Activated CD4-positive, alpha-beta T cell treated with anti-CD3 and anti-CD28 coated beads for 1 hour (primary cell): ENCODE measurements at places on chromosomes 4 and X.

- no peak for DNase-seq
These were observed 239.1 kb downstream of the ASMT start for GRCh38 chrX:1853916-1854315.

GRCh38 chr4:3781997-3782930 lies 16.1 kb downstream of the ADRA2C start:
- DNase-seq = no peak

DNA sequence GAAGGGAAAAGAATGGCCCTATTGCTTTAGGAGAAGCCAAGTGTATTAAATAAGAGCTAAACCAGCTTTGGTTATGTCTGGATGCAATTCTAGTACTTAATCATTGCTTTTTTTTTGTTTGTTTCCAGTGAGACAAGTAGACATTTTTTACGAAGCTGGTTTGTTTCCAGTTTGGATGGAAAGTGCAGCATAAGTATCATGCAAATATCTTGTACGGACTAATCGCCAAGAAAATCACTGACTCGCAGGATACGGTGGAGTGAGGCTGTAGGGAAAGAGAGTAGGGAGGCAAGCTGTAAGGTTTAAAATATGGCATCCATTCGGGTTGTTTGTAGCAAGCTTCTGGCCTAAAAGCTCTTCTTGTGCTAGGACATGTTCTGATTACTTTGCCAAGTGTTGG lies 64.8 kb downstream of the HPGD start:
- no peak for DNase-seq

DNA sequence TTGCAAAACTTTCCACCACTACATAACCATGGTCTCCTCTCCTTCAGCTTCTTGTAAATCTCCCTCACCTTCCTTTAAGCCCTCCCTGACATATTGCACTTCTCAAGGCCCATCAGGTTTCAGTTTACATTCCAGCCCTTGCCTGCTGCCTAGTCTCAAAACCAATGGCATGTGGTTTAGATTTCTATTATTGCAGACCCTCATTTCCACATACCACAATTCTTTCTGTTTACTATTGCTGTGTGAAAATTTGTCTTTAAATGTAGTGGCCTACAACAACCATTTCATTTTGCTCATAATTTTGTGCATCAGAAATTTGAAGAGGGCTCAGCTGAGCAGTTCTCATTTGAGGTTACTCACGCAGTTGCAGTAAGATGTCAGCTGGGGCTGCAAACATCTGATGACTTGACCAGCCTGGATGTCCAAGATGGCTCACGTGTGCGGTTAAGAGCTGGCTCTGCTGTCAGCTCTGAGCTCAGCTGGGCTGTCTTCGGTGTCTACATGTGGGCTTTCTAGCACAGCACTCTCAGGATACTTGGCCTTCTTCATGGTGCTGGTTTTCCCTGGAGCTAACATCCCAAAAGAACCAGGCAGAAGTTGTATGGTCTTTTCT lies 29.9 kb upstream of the SOD3 start:
- no peak for DNase-seq

DNA sequence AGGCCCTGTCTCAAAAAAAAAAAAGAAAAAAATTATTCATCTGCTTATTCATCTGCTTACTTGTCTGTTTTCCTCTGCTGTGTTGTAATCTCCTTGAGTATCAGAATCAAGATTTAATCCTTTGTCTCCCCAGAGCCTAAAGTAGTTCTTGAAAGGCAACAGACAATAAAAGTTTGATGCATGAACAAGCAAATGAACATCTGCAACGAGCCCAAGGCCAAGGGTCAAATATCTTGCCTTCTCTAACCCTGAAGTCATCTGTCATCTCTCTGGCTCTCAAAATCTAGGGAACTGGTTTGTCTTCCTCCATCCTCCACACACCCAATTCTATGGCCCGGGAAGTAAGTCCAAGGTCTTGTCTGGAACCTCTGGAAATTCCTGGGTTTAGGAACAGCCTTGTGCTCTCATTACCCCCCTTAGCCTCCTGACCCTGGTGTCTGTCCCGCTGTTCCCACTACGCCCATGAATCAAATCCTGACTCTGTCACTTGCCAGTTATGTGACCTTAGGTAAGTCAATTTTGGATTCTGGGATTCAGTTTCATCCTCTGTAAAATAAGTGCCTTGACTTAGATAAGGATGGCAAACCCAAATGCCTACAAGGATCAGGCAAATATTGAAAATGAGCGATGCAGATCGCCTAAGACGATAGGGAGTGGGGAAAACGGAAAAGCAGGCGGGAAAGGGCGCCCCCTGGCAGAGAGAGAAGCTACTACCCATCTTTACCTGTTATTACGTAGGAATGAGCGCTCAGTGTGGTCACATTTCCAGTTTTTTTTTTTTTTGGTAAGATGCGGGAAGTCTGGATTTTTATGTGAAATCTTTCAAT lies 102.7 kb upstream of the DHX15 start:
- no peak for DNase-seq

- DNase-seq = no peak
These were observed 423 bp downstream of the CRMP1 start for GRCh38 chr4:5892323-5893003.

DNA sequence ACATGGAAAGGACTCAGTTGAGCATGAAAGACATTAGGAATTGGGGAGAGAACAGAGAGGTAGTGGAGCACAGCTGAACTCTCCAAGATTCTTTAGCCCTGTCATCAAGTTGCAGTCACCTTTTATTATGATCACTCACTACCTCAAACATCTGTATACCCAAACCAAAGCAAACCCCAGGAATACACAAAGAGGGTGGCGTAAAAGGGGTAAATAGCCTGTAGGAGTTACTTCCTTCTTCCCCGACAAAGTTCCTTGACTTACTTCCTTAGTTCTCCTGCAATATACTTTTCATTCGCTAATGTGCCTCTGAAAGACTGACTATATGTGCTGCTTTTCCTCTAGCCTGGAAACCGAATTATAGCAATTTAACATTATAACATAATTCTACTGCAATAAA lies 159.9 kb downstream of the SPRY1 start:
- DNase-seq = no peak

DNA sequence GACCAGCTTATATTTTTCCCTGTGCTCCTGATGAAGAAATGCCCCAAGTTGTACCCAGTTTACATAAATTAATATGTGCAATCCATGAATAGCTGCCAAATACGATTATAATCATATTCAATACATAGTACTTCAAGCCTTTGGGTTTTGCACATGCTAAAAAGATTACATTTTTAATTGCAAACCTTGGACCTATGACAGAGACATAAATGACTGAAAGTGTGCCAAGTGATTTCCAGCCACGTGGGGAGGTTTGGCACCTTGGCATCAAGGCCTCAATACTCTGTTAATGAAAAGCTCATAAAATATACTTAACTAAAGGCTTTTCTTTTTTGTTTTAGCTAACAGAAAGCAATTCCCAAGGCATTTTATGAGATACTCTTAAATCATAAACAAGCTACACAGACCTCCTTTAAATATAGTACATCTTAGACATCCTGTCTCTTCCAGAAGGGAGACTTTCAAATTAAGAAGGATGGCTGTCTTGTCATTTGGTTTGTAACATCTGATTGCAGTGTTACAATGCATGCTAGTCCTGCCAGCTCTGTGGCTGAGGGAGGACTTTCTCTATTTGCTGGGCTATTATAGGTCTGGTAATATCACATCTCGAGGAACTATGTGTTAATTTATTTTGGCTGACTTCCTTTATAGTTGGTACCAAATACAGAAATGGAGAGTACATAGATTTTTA lies 404.1 kb downstream of the AFF2 start:
- no peak for DNase-seq

DNA sequence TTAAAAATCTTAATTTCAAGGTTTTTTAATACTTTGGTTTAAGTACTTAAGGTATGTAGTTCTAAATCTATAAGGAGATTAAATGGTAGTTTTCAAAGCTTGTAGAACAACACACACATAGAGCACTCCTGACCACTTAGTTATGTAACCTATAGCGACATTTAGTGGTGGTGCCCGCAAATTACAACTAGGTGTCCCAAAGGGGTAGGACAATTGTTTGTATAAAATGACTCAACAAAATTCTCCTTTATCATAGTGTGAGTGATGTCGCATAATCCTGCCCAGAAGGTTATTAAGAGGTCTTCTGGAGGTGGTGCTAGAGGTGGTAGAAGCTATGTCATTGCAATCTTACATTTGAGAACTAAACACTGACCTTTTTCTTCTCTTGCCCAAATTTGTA lies 373.0 kb upstream of the RASGEF1B start:
- DNase-seq = peak; percentile 52

DNA sequence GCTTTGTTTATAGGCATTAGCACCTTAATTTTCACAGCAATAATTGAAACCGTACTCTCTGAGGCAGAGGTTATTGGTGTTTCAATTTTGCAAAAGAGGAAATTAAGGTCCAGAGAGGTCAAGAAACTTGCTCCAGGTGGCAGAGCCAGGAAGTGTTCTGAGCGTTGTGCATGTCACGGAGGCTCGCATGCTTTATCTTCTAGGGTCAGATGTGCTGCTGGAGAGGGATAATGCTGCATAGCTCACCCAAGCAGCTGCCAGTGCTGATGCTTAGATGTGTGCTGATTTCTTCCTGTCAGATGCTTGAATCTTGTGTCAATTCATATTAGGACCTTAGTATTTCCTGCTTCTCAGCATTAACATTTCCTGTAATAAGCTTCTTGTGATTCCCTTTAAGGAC lies 13.0 kb upstream of the FGF5 start:
- no peak for DNase-seq

- no peak for DNase-seq
These were observed 1.9 kb downstream of the UBE2K start for GRCh38 chr4:39699687-39700409.

GRCh38 chrX:135931644-135932487 lies 38.4 kb downstream of the SAGE1 start:
- DNase-seq = peak; percentile 7

- DNase-seq = no peak
These were observed 21.1 kb downstream of the HS3ST1 start for GRCh38 chr4:11407551-11407950.

DNA sequence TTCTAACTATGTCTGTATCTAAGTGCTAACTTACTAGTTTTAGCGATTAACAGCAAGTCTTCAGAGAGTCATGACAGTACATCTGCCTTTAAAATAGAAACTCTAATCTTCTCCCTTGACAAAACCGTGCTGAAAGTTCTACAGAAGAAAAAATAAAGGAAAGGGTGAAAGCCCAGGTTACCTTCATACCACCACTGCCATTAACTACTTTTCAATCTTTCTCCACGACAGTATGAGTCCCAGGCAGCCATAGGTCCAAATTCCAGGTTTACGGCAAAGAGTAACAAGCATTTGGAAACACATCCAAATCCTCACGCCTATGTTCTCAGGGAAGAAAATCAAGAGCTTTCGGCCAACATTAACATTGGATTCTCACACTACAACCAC lies 12.4 kb upstream of the ZCCHC13 start:
- DNase-seq = no peak

DNA sequence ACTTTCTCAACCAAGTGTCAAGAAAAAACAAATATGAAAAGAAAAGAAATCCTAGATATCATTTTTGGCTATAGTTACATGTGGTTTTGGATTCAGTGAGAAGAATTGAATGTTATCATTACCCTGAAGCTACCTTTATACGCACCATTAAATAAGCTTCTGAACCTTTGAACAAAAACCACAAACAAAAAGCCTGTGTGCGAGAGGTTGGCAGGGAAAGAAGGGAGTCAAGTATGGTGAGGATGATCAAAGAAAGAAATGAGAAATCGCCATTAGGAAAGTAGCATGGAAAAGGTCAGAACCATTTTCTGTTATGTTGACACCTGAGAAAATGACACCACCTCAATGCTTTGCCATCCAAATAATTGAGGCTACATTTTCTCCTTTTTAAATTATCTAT lies 1.2 kb upstream of the SLC7A11 start:
- no peak for DNase-seq

GRCh38 chrX:132877954-132878536 lies 80.4 kb downstream of the HS6ST2 start:
- no peak for DNase-seq

GRCh38 chrX:1273896-1274295 lies 5.3 kb downstream of the CSF2RA start:
- DNase-seq = no peak

DNA sequence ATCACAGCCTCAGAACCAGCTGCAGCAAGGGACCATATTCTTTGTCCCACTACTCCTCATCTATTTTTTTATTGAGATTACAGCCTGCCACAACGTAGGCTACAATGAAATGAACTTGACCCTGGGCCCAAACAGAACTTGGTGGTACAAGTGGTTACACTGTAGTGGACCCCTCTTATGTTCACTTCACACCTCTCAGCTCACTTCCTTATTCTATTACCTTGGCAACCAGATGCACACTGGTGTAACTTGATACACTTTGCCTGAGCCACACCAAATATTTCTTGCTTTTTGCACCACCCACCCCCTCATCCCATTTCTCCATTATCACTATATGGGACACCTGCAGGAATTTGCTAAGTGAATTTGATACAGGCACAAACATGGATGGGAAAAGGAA lies 105.8 kb downstream of the CXCL13 start:
- no peak for DNase-seq

GRCh38 chr4:147586032-147586431 lies 31.2 kb upstream of the TMEM184C start:
- DNase-seq = no peak

DNA sequence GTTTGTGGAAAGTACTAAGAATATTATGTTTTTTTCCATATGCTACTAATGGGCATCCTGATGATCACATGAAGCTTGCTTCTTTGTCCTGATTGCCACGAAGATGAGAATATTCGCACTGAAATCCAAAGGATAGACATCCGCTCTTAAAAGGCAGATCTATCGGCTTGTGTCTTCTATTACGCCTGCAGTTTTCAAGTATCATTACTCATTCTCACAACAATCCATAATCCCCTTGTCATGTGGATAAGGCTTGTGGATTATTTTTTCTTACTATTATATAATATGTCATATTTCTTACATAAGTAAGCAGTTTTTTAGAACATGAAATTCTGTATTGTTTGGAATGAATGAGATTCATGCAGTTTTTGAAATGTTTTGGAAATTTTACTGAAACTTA lies 62.8 kb downstream of the KCNIP4 start:
- no peak for DNase-seq

- no peak for DNase-seq
These were observed 4.1 kb downstream of the POF1B start for GRCh38 chrX:85375333-85375738.
